ENCODE measurements at places on chromosomes 13 and 19.

DNA sequence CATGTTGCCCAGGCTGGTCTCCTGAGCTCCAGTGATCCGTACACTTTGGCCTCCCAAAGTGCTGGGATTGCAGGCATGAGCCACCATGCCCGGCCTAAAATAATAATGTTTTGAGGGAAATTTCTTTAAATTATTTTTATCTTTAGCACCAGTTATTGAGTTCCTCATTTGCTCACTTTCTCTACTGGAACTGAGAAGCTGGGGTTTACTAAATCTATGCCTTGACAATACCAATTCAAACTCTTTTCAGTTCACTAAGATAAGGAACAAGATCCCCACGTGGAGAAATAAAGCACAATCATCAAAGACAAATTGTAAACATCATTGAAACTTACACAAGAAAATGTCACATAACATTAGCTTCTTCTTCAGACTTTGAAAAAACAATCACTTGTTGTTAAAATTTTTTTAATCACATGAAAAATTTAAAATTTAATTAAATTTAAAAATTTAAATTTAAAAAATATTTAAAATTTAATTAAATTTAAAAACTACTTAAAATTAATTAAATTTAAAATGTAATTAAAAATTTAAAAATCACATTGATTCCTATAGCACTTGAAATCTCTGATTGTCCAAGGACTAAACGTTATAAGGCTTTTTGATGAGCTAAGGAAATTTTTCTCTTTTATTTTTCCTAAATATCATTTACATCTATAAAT is 25.2 kb upstream of the XPO4 start:
- no peak for DNase-seq

DNA sequence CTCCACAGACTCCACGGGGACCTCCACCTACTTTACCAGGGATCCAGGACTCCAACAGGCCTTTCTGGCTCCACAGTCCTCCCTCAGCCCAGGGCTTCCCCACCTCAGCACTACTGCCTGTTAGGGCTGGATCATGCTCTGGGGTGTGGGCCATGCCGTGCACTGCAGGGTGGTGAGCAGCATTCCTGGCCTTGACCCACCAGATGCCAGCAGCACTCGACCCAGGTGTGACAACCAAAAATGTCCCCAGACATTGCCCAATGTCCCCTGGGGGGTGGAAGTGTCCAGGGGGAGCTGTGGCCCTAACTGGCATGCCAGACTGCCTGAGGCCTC is 42.0 kb downstream of the EPS15L1 start:
- DNase-seq, result no peak

- DNase-seq, result no peak
These were observed 120.5 kb downstream of the DIAPH3 start for GRCh38 chr13:60043262-60043661.

DNA sequence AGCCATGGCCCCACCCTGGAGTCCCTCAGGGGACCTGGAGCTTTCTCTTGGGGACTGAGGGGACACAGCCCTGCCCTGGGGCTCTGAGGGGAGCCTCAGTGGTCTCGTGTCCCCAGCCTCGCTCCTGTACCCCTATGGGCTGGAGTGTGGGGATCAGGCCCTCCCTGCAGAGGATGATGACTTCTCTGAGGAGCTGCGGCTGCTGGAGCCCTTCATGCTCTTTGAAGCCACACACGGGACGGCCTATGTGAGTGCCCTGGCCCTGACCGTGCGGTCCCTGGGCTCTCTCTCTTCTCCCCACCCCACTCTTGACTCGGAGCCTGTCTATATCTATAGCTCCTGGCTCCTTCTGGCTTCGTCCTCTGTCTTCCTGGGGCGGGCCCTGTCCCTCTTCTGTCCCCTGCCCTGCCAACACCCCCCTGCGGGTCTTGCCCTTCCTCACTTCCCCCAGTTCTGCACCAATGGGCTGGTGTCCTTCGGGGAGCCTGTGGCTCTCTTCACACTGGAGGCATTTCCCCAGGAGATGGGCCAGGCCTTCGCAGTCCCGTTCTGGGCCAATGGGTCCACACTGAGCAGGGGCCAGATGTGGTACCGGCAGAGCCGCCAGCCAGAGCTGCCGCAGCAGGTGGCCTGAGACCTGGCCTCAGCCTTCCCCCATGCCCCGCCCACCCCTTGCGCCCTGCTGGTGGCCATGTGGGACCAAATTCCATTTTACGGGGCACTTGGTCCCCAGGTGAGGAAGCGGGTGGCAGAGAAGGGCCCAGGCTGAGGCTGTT is 33.1 kb downstream of the HPN start:
- no peak for DNase-seq

DNA sequence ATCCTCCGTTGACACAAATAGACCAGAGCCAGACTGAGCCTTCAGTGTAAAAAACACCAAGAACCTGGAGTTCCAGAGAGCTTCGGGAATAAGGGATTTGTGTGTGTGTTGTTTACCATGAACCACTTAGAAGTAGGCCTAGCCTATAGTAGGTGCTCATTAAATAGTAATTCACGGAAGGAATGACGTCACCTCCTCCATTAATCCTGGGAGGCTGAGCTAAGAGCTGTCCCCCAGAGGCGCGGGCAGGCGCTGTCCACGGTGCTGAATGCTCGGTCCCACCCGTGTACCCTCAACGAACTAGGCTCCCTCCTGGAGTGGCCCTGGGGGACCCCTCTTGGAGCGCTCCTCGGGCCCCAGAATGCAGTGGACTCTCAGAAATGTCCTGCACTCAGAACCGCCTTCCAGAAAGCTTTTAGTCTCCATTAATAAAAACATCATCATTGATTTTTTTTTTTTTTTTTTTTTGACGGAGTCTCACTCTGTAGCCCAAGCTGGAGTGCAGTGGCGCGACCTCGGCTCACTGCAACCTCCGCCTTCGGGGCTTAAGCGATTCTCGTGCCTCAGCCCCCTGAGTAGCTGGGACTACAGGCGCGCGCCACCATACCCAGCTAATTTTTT is 6.5 kb downstream of the UNC13A start:
- DNase-seq, result no peak

- DNase-seq, result no peak
These were observed 2.8 kb downstream of the JSRP1 start for GRCh38 chr19:2253106-2254063.

GRCh38 chr19:51784109-51784785 is 10.7 kb upstream of the FPR3 start:
- DNase-seq, result no peak

DNA sequence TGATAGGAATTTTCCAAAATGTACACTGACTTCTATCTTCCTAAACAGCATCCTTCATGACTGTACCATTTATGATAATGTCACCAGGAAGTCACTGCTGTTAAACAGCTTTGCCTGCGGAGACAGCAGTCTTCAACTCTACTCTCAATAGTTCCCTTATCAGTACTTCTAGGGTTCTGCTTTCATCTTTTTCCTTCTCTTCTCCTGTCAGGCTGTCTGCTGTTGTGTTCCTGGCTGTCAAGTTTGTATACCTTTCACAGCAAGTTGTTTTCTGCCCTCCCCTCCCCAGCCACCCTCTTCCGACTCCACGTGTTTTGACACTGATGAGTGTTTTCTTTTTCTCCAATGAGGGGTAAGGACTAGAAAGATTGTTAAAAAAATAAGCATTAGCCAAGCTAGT is 2.2 kb downstream of the UPF3A start:
- DNase-seq, result no peak

DNA sequence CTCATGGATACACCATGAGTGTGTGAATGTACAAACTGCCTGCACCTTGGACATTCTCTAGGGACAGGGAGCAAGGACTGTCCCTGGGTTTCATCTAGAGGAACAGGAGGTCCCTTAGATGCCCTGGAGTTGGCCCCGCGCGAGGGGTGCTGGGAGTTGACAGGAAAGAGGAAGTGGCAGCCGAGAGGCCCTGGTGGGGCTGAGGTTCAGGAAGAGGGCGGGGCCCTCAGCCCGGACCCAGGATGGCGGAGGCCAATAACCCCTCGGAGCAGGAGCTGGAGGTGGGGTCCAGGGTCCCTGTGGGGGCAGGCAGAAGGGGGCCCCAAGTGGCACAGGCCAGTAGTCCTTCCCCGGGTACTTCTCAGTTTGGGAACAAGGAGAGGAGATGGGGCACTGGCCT is 6.9 kb downstream of the PKN1 start:
- DNase-seq, result peak; percentile 61

DNA sequence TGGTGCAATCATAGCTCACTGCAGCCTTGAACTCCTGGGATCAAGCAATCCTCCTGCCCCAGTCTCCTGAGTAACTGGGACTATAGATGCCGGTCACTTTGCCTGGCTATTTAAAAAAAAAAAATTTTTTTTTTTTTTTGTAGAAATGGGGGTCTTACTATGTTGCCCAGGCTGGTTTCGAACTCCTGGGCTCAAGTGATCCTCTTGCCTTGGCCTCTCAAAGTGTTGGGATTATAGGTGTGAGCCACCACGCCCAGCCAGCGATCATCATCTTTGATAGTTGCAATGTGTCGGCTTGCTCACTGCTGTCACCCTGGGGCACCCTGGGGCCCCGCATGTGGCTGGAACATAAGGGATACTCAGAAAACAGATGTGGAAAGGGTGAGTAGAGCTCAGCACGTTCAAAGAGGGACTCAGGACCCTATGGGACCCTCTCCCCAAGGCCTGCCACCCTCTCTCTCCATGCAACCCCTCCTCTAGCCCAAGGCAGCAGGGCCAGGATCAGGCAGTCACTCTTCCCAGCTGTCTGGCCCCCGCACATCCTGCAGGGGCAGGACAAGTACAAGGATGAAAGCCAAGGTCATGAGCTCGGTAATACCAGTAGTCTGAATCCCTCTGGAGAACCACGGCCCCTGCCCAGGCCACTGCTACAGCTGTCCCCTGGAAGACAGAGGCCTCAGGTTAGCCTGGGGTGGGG is 6.5 kb upstream of the CCL25 start:
- no peak for DNase-seq

DNA sequence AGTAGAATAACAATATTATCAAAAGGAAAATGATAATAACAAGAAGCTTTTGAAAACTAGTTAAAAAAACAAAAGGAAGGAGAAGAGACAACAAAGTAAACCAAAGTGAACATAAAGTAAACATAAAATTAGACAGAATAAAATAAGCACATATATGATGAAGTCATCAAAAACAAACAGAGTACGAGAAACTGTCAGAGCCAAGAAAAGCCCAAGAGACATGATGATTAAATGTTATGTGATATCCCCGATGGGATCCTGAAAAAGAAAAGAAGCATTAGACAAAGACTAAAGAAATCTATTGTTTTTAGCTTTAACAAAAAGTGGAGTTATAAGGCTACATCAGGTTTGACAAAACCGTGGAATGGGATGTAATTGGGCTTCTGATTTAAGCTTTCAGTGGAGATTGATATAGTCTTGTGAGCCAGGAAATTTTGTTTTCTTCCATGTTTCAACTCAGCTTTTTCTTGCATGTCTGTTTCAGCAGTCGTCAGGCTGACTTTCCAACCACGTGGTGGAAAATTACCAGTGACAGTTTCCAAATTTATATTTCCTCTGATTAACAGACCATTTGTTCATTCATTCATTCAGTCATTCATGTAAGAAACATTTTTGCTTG is 64.9 kb downstream of the KL start:
- DNase-seq, result no peak

DNA sequence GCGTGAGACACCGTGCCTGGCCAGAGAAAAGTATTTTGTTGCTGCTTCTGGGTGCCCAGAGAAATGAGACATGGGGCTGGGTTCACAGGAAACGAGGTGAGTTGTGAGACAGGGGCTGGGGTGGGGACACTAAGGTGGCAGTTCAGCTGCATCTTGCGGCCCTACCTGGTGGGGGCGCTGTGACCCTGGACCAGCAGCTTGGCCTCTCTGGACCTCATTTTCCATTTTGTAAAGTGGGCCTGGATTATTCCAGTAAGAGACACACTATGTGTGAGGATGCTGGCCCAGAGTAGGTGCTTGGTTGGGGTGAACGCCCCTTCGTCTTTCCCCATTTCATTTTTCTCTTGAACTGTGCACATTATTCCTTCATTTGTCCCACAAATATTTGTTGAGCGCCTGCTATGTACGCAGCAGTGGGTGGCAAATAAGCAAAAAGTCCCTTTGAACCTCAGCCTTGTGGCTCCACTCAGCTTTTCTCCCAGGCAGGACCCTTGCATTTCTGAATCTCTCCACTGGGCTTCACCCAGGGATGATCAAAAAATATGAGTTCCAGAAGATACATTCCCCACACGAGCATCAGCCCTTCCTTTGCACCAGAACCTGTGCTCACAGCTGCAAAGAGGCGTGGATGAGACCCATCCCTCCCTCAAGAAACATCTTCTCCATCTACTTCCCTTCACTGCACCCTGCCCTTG is 26.6 kb upstream of the OR10H1 start:
- DNase-seq, result no peak

DNA sequence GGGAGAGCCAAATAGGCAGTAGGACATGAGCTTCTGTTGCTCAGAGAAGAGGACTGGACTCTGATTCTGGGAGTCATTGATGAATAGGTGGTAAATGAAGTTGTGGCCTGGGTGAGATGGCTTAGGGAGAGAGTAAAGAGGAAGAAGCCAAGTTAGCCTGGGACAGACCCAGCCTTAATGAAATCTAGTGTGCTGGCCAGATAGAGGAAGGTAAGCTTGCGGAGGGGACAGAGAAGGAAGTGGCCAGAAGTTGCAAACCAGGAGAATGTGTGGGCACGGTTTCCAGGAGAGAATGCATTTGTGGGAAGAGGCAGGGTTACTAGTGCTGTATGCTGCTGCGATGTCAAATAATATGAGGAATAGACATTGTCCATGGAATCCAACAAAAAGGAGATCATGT is 83.3 kb upstream of the OLFM4 start:
- DNase-seq, result no peak

GRCh38 chr19:478976-479375 is 17.3 kb upstream of the MADCAM1 start:
- no peak for DNase-seq

DNA sequence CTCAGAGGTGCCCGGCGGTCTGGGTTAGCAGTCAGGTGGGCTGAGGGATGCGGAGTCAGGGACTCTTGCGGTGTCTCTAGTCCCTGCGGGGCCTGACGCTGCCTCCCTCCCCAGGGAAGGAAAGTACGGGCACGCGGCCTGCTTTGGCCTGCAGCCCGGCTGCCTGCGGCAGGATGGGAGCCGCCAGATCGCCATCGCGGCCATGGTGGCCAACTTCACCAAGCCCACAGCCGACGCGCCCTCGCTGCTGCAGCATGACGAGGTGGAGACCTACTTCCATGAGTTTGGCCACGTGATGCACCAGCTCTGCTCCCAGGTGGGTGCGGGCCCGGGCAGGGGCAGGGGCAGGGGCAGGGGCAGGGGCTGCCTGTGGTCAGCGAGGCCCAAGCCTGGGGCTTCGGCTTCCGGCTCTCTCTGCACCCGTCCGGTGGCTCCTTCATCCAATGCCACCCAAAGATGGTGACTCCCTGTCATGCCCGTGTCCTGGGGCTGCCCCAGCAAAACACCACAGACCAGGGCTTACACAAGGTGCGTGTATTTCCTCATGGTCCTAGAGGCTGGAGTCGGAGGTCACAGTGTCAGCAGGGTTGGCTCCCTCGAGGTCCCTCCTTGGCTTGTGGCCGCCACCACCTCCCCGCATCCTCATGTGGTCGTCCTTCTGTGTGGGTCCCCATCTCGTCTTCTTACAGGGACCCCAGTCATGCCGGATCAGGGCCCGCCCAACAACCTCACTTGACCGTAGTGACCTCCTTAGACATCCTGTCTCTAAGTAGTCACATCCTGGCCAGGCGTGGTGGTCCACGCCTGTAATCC is 11.3 kb upstream of the ZNF554 start:
- no peak for DNase-seq

GRCh38 chr19:30684613-30685012 is 312.4 kb downstream of the ZNF536 start:
- no peak for DNase-seq

All from stimulated activated CD8-positive, alpha-beta memory T cell treated with anti-CD3 and anti-CD28 coated beads, Interleukin-4, amount 100 ng/mL, for 4 hours (primary cell).